Activated gamma-delta T cell treated with anti-CD3 and anti-CD28 coated beads, Interleukin-2, amount 50 U/mL, for 16 hours (primary cell): ENCODE measurements at places on chromosomes 11 and 22.

- DNase-seq, result no peak
Measured at GRCh38 chr11:111978028-111978771, 41.1 kb downstream of the DIXDC1 start.

DNA sequence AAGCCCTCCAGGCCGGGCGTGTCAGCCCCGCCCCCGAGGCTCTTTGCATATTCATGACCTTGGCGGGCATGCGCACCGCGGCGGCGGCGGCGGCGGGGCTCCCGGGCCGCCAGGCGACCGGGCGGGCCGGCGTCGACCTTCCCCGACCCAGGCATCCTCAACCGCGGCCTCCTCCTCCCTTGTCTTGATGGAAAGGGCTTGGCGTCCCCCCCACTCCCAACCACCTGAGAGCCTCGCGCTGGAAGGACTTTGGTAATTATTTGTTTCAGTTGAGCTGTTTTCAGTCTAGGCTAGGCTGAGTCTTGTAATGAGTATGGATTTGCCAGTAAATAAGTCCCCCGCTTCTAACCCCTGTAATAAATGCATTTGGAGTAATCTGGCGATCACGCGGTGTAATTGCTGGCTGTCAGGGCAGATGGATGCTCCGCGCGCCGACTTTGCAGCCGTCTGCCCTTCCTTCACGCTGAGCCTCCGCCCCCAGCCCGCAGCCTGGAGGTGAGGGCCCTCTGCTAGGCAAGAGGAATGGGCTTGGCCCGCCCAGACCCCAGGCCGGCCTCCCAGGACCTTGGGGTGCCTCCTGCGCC is 25.2 kb downstream of the FLRT1 start:
- peak; percentile 32 for DNase-seq

DNA sequence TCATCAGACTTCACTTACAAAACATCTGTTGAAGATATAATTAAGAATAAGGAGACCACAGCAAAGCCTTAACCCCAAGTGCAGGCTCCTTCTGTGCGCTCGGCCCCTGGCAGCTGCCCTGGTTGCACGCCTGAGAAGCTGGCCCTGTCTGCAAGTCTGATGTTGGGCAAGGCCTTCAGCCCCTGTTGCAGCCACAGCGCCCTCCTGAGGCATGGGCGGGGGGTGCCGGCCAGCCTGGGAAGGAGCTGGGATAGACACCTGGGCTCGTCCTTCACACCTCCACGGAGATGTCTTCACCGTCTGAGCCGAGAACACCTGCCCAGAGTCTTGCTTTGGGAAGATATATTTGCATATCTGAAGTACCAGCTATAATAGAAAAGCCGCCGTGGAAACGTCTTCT is 104.1 kb downstream of the MPPED1 start:
- no peak for DNase-seq

DNA sequence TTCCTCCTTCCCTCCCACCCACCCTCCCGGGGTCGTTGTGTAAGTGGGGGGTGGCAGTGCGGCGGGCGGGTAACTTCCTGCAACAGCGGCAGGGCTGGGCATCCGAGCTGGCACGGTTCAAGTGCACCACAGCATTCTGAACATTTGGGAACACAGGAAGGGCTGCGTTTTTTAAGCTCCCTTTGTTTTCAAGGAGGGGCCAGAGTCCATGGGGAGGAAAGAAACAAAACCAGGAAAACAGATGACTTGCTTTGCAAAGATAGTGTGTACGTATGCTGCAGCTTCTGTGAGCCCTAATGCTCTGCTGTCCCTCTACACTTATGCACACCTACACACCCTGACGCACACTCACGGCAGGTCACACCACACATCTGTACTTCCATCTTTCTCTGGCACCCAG is 152.5 kb downstream of the FBXO7 start:
- no peak for DNase-seq

GRCh38 chr22:38504731-38505540 is 1.2 kb downstream of the DDX17 start:
- DNase-seq, result peak; percentile 26
